ENCODE measurements at places on chromosomes 12 and 14.

DNA sequence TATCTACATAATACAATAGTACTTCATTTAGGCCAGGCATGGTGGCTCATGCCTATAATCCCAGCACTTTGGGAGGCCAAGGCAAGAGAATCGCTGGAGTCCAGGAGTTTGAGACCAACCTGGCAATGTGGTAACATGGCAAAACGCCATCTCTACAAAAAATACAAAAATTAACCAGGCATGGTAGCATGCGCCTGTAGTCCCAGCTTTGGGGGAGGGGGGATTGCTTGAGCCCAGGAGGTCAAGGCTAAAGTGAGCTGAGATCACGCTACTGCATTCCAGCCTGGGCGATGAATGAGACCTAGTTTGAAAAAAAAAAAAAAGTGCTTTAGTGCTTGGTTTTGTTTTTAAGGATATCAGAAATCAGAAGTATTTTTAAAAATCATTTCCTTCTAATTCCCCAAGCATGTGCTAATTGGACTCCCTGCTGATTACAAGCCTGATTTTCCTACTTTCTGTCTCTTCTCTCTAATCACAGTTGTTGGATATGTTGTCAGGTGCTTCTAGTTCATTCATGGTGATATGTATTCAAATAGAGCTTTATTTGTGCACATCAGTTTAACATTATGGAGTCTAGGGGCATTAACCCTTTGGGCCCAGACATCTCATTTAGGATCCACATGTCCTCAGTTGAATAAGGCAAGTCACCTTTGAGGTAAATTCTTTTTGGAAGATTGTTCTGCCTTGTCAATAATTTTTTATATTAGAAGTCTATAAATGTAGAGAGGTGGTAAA is 7.0 kb upstream of the KRAS start:
- no peak for DNase-seq

DNA sequence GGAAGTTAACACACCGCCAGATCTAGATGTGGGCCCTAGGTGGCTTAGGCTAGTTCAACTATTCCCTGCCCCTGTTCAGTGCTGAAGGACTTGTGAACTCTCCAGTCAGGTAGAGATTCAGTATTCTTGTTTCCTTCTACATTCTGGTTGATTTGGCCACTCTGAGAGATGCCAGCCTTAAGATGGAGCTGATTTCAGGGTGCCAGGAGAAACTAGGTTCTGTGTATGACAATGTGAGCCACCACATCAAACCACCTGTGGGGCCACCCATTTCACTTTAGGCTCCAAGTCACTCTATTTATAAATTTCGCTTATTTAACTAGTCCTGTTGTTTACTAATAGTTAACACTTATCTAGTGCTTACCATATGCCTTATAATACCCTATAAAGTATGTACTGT is 26.0 kb downstream of the FRMD6 start:
- no peak for DNase-seq

DNA sequence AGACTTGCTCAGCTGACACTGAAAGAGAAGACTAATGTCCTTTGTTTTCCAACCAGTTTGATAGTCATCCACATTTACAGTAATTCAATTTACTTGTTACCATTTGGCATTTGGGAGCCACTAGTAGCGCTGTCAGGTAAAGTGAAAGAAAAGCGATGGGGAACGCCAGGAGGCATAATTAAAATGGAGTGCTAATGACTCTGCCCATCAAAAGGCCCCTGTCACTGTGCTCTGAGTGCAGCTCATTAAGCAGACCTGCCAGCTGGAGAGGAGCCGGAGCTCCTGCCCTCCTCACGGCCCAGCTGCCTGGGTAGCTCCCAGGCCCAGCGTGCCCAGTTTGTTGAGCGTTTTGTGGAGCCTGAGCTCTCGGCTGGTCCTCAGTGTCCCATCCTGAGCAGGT is 463.6 kb upstream of the CCDC196 start:
- DNase-seq = no peak

DNA sequence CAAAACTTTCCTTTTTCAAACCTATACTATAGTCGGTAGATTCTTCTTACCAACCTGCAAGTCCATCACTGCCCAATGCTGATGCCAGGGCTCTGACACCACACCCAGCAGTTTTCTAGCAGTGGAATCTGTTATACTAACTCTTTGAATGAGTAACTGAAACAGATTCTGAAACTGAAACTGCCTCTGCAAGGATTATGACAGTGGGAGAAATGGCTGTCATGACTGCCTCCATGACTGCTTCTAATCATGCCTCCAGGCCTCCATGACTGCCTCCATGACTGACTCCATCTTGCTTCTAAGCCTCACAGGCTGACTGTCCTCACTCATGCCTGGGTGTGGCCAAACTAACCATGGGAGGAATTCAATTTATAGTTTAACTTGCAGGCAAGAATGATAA is 29.4 kb upstream of the OXA1L start:
- no peak for DNase-seq

- DNase-seq = no peak
Measured at GRCh38 chr12:94255006-94255405, 106.6 kb downstream of the PLXNC1 start.

DNA sequence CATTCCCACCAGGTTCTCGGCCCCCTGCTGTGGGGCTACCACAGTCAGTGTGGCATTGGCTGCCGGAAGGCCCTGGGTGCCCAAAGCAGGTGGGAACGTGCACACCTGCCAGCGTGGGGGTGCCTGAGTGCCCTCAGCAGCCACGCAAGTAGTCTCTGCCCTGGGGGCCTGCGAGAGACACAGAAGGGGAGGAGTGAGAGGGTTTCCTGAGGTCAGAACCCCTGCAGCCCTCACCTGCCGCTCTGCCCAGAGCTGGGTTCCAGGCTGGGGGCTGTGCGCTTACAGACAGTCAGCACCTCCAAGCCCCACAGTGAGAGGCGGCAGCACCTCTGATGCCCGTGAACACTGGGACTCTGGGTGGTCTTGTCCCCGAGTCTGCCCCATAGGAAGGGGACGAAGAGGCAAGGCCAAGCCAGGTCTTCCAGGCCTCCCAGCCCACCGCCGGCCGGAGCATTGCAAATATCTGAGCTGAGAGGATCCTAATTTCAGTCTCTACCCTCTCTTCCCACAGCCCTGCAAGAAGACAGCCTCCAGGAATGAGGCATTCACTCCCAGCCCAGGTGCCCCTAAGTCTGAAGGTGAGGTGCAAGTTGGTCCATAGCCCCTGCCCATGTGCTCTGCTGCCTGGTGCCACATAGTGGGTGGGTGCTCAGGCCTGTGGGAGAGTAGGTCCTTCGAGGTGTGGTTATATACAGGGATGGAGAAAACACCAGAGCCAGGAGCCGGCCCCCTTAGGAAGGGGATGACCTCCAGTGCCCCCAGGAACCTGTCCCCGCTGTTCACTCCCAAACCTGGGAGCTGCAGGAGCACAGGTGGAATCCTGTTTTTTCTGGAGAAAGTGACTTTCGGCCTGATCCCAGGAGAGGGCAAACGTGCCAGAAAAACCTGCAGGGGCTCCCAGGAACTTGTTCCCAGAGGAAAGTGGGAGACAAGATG is 291.1 kb upstream of the RTL1 start:
- DNase-seq = no peak

DNA sequence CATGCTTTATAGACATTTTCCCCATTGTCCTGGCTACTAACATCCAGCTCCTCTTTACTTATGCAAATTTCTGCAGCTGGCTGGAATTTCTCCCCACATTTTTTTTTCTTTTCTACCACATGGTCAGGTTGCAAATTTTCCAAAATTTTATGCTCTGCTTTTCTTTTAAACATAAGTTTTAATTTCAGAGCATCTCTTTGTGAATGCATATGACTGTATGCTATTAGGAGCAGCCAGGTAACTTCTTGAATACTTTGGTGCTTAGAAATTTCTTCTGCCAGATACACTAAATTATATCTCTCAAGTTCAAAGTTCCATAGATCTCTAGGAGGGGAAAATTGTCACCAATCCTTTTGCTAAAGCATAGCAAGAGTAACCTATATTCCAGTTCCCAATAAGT is 365.9 kb downstream of the LRFN5 start:
- no peak for DNase-seq

Measured in NCI-H1417 treated with DMSO at 0.1 percent for 48 hours (cell line).